Effector memory CD4-positive, alpha-beta T cell (primary cell): ENCODE measurements at places on chromosomes 12 and 14.

GRCh38 chr12:42382013-42382696, 56.2 kb downstream of the PPHLN1 start:
- no peak for DNase-seq

GRCh38 chr14:72928872-72929271, 2.6 kb downstream of the DCAF4 start:
- DNase-seq: no peak

DNA sequence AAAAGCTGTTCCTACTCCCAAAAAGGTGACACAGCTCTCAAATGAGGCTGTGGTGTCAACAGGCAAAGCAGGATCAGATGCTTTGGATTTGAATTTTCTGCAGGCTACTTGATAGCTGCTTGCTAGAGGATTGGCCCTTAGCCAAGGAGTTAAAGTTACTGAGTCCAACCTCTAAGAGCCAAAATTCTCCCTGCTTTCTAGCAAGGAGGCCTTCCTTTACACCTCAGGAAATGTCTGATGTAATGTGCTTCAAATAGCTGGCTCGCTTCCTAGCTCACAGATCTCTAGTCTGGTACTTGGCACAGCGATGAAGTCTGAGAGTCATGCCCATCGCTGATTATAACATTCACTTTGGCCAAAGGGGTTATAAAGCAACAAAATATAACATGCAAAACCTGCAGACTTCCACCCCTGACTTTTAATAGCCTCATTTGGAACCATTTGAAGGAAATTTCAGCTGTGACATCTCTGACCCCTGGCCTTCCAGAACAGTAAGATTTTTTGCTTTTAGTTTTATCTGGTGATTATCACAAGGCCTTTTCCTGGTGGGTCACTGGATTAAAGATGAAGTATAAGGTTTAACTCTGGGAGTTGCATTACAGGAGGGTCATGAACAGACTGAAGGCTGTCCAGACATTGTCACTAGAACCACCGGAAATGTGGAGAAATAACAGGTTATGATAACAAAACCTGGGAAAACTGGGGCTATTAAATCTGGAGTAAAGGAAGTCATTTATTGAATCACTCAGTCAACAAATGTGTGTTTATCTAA, 189.7 kb downstream of the EPS8 start:
- no peak for DNase-seq

GRCh38 chr12:546920-547845, 87.4 kb downstream of the B4GALNT3 start:
- DNase-seq: peak; percentile 46

- no peak for DNase-seq
These were observed 31.3 kb downstream of the MMAB start for GRCh38 chr12:109542014-109542413.

DNA sequence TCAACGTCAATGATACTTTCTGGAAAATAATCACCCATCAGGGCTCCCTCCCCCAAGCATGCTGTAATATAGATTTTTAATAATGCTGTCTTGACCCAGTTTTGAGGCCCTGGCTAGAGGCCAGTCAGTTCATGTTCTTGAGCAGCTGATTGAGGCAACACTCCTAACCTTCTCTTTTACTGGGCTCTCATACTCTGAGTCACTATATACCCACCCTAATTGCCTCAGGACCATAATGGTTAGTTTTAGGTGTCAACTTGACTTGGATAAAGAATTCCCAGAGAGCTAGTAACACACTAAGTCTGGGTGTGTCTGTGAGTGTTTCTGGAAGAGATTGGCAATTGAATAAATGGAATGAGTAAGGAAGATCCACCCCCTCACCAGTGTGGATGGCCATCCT, 527.0 kb upstream of the ATP2B1 start:
- DNase-seq: no peak

DNA sequence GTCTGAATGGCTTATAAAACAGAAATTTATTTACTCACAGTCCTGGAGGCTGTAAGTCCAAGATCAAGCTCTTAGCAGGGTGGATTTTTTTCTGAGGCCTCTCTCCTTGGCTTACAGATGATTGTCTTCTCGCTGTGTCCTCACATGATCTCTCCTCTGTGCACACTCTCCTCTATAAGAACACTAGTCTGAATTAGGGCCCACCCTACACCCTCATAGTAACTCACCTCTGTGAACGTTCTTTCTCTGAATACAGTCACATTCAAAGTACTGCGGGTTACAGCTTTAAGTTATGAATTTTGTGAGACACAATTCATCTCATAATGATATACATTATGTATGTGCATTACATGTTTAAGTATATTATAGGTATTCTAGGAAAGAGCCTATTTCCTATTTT, 135.7 kb upstream of the ATXN7L3B start:
- no peak for DNase-seq

GRCh38 chr14:35534208-35534872, 376 bp downstream of the INSM2 start:
- DNase-seq: no peak

- DNase-seq: no peak
These were observed 92.3 kb upstream of the EVL start for GRCh38 chr14:99972748-99973466.

DNA sequence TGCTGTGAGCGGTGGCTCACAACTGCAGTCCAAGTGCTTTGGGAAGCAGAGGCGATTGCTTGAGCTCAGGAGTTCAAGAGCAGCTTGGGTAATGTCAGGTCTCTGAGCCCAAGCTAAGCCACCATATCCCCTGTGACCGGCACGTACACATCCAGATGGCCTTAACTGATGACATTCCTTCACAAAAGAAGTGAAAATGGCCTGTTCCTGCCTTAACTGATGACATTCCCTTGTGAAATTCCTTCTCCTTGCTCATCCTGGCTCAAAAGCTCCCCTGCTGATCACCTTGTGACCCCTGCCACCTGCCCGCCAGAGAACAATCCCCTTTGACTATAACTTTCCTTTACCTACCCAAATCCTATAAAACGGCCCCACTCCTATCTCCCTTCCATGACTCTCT, 48.6 kb downstream of the SLC25A47 start:
- DNase-seq: no peak

- DNase-seq: no peak
These were observed 26.8 kb upstream of the ADAMTS20 start for GRCh38 chr12:43578782-43579181.

DNA sequence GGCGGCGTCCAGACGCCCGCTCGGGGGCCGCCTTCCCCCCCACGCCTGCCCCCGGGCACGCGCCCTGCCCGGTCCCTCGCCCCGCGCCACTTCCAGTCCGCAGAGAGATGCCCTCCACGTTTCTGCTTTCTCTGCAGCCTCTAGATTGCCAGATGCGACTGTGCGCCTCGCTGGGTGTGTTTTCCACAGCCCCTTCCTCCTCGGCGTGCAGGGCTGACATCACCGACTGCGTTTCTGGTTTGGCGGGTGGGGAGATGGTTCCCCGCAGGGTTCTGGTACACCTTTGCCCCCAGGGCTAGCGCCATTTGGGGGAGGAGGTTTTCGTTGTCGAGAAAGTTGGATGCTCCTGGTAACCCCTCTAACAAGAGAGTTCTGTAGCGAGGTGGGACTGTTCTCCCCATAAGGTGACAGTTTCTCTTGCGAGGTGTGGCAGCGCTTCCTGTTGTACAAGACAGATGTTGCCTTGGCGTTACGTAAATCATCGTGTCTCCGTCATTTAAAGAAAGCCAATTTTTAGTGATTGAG, 1.5 kb downstream of the CALM1 start:
- DNase-seq: peak; percentile 50

GRCh38 chr12:92208613-92209121, 63.0 kb upstream of the BTG1 start:
- no peak for DNase-seq

- DNase-seq: no peak
These were observed 42.2 kb upstream of the SLC38A2 start for GRCh38 chr12:46414591-46415268.

DNA sequence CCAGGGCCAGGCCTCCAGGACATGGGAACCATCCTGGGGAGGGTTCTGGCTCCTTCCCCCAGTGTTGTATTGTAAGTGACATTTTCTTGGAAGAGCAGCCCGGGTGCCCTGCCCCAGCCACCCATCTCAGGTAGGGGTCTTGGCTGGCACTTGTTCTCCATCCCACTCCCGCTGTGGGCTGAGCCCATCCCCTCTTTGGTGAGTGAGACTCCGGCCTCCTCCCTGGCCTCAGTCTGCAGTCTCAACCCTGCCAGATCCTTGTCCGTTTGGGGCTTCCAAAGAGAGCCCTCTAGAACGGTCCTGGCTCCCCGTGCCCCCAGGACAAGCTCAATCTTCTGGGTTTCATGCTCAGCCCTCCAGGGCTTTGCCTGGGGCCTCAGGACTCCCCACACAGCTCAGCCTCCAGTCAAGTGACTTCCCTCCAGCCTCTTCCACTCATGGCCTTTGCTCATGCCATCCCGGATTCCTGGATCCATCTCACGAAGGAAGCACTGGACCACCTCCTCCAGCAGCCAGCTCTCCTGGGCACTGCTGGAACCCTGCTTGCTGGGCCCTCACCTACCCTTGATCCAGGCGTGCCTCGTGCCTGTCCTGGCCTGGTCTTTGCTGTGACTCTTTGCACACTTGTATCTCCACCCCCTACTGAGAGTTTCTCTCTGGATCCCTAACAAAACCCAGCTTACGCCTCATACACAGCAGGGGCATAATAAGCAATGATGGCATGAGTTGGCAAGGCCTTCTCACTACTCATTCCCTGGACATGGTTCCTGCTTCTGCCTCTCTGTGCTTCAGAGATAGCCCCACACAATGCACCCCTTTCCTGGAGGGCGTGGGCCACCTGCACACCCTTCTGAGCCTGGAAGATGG, 297.4 kb upstream of the RTL1 start:
- no peak for DNase-seq

DNA sequence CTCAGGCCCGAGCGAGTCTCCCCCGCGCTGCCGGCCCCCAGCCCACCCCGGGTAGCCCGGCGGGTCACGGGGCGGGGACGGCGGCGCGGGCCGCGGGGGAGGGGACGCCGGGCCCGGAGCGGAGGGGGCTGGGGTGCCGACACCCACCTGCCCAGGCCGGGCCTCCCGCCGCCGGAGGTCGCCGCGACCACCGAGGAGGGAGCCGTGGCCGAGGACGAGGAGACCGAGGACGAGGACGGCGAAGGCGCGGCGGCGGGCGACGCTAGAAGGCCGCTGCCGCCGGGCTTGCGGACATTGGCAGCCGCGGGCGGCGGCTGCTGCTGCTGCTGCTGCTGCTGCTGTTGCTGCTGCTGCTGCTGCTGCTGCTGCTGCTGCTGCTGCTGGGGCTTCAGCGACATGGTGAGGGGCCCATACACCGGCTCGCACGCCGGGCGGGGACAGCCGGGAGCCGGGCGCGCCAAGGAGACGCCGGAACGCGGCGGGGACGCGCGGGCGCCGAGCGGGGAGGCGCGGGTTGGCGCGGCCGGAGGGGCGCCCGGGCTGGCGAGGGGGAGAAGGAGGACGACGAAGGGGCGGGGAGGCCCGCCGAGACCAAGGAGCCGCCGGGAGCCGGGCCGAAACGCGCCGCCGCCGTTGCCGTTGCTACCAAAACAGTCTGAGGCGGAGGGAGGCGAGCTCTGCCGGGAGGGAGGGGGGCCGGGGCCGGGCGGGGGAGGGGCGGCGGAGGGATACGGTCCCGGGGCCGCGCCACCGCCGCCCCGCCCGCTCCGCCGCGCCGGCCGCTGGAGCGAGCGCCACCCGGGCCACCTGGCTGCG, at the start of gene ATXN2:
Gene ATXN2, minus strand, starts transcription at position 679 of the 816 bp plus-strand sequence. Its CDS starts 281 bp downstream, at position 398.
- peak; percentile 67 for DNase-seq

- DNase-seq: no peak
These were observed 381.2 kb upstream of the FAR2 start for GRCh38 chr12:28767836-28768348.

- DNase-seq: no peak
These were observed 45.0 kb downstream of the RPS6KA5 start for GRCh38 chr14:91015435-91015834.

- DNase-seq: no peak
These were observed 64.8 kb upstream of the RIN3 start for GRCh38 chr14:92448786-92449185.

- no peak for DNase-seq
These were observed 121.2 kb upstream of the DAAM1 start for GRCh38 chr14:59067127-59067894.

DNA sequence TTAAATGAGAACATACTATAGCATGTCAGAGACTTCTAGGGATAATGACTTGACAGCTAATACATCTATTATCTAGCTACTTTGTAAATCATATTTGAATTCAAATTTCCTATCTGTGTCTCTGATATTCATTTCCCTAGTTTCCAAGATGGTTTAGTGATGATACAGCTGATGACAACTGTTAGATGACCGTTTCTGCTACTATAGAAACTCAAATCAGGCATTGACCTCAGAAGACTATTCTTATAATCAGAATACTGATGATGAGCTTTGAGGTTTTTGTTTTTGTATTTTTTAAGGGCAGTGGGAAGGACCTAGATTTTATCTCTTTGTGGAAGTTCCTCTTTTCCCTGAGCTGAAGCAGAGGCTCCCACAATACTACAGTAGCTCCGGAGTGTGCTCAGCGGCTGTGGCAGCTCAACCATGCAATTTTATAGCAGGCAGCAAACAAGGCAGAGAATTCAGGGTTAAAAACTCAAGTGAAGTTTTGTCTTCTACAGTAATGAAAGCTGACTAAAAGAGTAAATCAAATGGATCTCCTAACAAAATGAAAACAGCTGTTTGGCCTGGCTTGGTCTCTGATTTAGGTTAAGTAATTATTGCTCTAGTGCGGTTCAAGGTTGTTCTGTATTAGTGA, 145.1 kb downstream of the SLC25A21 start:
- no peak for DNase-seq

GRCh38 chr12:77782766-77783165, 47.9 kb upstream of the NAV3 start:
- no peak for DNase-seq

DNA sequence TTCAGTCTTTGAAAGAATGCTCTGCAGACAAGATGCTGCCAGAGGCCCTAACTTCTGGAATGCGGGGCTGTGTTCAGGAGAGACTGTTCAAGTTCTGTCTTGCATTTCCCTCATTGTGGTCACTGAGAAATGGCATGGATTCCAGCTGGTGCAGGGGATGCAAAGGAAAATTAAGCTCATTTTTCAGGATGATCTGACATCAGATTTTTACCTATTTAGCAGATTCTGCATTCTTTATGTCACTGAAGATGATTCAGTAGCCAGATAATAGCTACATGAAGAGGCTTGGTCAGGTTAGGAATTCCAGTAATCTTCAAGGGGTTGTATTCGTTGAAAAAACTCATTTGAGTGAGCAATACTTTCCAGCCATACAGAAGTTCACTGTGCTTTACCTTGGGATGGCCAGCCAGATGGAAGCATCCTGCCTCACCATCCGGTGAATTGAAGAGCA, 16.1 kb upstream of the MFAP5 start:
- no peak for DNase-seq

DNA sequence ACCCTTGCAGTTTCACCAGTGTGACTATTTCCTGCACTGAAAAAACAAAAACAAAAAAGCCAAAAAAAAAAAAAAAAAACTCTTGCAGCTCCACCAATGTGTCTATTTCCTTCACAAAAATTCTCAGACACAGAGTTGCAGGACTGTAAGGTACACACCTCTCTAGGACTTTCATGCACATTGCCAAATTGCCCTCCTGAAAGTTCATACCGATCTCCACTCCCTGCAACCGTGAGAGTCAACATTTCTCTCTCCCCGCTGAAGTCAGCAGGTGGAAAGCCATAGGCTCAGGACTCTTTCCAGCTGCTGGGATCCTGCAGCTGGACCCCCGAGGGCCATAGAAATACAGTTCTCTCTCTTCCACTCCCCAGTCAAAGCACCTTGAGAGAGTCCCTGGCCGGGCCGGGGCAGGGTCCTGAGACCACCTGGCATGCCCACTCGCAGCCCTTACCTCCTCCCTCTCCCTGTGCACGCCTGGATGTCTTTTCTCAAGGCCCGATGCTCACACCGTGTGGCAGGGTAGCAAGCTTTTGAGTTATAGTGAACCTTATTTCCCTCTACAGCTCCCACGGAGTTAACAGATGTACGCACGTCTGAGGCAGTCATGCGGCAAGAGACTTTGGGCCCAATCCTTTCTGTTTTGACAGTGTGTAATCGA, 23.6 kb downstream of the MMAB start:
- no peak for DNase-seq
